Smooth muscle cell of the brain vasculature (primary cell): ENCODE measurements at places on chromosomes 16 and 17.

GRCh38 chr16:89988951-89989350 lies 30.3 kb downstream of the DBNDD1 start:
- DNase-seq: no peak

DNA sequence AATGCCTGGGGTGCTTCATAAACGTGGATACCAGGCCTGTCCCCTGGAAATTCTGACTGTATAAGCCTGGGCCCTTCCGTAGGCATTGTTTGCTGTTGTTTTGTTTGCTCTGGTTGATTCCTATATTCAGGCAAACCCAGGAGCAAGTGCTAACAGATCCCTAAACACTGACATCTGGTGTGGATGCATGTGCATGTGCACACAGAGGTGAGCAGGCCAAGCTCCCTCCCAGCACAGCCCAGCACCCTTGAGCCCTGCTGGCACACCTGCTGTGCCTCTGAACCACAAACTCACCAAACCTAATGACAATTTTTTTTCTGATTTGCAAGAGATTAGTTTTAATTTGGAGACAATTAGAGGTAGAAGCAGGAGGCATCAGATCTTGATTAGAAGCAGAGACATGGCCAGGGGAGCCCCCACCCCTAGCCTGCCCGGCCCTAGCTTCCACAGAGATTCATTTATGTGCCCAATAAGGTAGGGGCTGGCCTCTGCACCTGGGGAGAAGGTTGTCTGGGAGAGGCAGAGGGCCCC lies 40.4 kb downstream of the TMEM132E start:
- DNase-seq: no peak

DNA sequence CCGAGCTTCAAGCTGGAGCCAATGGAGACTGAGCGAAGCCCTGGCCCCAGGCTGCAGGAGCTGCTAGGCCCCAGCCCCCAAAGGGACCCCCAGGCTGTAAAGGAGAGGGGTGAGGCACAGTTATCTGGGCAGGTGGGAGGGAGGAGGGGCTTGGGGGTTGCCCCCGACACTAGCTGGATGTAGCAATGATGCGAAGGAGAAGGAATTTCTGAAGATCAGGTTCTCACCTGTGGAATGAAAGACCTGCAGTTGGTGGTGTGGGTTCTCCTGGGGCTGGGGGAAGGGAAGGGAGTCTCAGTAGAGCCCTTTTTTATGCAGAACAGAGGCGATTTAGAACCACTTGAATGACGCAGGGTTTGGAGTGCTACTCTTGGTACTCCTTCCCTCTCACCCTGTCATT lies 1.8 kb downstream of the ZNF263 start:
- DNase-seq: no peak

DNA sequence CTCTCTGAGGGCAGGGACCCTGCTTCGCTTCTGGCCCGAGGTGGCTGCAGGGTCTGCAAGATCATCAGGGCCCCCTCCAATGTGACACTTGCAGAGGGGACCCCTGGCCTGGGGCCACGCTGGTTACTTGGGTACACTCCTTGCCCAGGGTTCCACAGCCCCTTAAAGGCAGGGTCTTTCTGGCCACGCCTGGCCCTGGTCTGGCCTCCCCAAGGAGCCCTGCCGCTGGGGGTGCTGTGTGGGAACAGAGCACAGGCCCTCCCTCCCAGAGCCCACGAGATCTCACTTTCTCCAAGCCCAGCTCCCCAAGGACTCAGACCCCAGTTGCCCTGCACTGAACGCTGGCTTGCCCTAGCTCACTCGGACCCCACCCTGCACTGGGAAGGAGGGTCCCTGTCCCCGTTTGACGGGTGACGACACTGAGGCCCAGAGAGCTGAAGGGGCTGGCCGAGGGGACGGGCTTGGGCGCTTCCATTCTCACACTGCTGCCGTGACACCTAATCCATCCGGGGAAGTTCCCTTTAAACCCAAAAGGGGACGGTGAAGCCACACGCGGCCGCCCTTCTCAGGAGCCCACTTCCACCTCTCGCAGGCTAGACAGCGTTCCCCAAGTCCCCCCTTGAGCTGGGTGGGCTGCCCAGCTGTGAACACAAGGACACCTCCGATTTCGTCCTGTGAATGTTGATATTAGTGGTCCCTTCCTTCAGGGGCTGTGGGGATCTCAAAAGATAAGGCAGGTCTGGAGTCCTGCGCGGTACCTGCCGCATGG lies 26.9 kb upstream of the OSGIN1 start:
- no peak for DNase-seq

- DNase-seq: no peak
These were observed 44.2 kb downstream of the PSMD12 start for GRCh38 chr17:67322042-67322787.

- DNase-seq: no peak
These were observed 235.1 kb upstream of the NLRP1 start for GRCh38 chr17:5819396-5819795.

DNA sequence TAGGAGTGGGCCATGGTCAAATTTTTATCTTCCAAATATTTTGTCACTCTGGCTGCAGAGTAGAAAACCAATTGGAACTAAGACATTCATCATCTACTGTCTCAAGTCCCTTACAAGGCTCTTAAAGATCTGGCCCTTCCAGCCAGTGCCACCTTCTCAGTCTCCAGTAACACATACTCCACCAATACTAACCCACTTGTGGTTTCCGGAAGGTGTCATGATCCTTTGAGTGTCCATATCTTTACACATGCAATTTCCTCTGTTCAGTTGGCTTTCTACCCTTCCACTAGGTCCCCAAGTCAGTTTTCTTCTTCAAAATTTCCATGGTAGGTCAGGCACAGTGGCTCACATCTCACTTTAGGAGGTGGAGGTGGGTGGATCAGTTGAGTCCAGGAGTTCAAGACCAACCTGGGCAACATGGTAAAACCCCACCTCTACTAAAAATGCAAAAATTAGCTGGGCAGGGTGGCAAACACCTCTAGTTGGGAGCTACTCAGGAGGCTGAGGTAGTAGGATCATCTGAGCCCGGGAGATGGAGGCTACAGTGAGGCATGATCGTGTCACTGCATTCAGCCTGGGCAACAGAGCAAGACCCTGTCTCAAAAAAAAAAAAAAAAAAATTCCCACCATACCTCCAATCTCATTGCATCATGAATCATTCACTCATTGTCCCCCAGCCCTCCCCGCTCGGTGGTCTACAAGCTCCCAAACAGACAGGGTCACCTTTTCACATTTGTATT lies 6.0 kb upstream of the GRB2 start:
- DNase-seq: no peak

- DNase-seq: no peak
These were observed 42.3 kb downstream of the CRLF3 start for GRCh38 chr17:30782206-30782605.

DNA sequence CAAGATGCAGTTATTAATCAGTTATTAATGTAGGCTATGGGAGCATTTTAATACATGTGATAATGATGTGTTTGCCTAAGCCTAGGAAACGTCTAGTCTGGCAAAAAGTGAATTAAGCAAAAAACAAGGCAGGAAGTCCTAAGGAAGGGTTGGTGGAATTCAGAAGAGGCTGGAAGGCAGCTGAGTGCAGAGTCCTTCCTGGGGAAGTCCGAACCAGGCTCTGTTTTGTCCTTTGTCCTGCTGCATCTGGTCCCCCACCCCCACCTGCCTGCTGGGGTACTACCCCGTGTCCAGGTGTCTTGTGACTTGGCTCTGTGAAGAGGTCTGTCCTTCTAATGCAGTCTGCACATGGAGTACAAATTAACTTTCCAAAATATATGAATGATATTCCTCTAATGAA lies 1.5 kb upstream of the MYH10 start:
- DNase-seq: no peak
